Tibial artery (tissue), 4 donors: ENCODE measurements at places on chromosomes 5 and 9.

GRCh38 chr5:150241298-150242160 lies 48.0 kb downstream of the CAMK2A start:
- no peak for DNase-seq

DNA sequence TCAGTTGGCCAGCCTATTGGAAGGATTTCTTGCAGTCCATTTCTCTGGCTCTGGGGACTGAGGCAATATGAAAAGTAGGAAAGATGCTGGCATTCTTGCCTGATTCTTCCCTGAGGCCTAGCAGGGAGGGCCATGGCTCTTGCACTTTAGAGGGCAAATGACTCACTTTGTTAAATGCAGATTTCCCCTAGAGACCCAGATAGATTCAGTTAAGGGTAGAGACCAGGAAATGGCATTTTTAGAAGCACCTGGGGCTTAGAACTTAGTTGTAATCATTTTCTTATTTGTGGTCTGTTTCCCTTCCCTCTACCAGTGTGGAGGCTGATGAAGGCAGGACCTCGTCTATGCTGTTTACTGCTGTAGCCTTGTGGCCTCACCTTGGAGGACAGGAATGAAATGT lies 112.8 kb upstream of the NR3C1 start:
- no peak for DNase-seq

DNA sequence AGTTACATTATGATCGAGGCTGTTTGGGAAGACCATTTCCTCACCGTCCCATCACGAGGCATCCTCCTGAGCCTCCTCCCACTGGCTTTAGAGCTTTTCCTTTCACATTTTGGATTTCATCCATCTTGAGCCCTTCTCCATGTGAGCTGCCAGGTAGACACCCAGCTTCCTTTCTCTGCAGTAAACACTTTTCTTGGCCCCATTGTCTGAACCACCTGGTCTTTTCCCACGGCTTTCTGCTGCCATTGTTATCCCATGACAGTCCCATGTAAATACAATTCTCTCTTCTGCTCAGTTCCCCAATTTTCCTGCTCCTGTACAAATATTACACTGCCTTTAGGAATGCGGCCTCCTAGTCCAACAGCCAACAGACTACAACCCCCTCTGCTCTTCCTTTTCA lies 24.1 kb downstream of the UBE2QL1 start:
- no peak for DNase-seq

DNA sequence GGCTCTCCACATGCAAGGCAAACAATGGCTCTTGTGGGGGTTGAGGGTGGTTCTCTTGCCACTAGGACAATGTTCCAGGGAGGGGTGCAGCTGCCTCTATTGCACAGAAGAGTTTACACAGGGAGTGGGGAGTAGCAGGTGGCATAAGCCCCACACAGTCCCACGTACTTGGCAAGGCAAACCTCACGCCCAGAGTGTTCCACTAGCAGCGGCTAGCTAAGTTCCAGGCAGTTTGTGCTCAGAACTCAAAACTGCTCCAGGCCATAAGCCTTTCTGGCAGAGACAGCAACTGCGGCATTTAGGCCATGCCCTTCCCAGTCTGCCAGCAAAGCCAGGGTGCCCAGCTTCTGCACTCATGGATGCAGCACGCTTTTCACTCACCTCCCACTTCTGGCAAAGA lies 29.0 kb upstream of the BTNL3 start:
- DNase-seq, result no peak

DNA sequence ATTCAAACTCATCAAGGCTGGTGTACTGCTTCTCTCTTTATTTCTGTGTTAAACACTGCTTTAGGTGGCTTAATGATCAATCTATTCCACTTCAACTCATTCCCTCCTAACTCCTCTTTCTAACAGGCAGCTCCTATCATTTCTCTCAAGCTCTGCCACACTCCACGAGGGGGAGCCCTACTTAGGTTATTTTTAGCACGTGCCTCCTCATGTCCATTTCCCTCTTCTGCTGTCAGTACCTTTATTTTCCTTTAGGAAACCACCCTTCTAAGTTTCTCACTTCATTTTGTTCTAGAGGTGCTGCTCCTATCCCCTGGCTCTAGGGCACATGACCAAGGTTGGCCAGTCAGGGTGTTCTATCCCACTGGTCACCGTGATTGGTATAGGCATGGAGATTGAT lies 6.7 kb upstream of the BRINP1 start:
- DNase-seq, result no peak

GRCh38 chr9:88927510-88927909 lies 63.8 kb upstream of the S1PR3 start:
- DNase-seq, result no peak

- no peak for DNase-seq
Measured at GRCh38 chr5:951940-952596, 56.5 kb upstream of the NKD2 start.

- no peak for DNase-seq
Measured at GRCh38 chr5:91742550-91742949, 359.4 kb upstream of the ARRDC3 start.

- DNase-seq, result no peak
Measured at GRCh38 chr9:28774433-28775235, 1201.4 kb upstream of the C9orf72 start.

- DNase-seq, result no peak
Measured at GRCh38 chr5:78776637-78777036, 128.1 kb upstream of the LHFPL2 start.

GRCh38 chr9:15936306-15936921 lies 383.6 kb downstream of the CCDC171 start:
- no peak for DNase-seq
